ENCODE measurements at places on chromosomes 5 and 9.

DNA sequence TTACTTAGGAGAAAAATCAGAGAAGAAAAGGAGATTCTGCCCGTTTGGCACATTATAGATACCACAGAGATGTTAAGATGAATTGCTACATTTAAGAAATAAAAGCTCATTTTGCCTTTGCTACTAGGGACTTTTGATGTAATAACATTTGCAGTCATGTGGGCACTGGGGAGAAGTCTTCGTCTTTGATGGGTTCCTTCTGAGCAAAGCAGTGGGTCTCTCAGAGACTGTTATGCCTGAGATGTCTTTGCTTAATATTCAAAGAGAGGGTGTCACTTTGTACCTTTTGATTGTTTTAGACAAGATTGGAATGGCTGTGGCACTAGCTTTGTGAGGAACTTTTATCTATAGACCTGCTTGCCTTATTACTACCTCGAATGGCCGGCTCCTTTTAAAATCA, 25.0 kb downstream of the SLC25A25 start:
- no peak for DNase-seq

GRCh38 chr9:92377876-92378275, 26.5 kb downstream of the OGN start:
- DNase-seq = no peak

DNA sequence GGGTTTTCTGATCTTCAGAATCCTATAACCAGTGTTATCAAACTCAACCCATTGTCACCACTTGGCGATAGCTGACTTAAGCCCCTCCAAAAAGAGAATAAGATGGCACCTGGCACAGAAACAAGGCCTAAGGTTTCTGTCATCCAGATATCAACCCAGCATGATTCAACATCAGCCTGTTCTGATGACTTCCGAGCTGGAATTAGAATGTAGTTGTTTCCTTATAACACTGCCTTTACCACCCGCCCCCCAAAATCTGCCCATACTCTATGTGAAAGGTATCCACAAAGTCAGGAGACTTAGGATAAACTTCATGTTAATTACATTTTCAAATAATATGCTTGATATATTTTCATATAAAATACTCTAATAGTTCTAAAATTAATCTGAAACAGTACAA, 5.2 kb downstream of the KLF9 start:
- no peak for DNase-seq

DNA sequence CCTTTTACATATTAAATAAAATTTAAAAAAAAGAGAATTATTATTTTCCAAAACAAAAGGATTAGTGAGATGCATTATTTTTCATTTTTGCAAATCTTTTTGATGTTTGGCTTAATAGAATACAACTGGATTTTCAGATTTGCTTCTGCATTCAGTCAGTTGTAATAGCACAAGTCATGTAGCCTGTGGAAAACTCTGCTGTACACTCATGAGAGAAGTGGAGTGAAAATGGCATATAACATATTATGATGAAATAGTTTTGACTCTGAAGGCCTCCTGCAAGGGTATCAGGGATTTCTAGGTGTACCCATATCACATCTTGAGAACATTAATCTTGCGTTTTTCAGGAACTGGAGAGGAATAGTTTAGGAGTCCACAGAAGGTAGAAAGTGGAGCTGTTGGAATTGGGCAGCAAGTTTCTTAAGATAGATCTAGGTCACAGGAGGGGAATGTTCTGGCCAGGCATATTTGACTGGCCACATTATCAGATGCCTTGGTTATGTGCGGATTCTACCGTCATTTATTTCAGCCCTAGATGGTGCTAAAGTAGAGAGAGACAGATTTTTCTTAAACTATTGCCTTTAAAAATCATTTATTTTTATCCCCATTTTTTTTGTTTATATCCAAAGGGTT, 16.4 kb downstream of the LNPEP start:
- no peak for DNase-seq

- DNase-seq = no peak
Measured at GRCh38 chr5:56206126-56206910, 26.8 kb downstream of the ANKRD55 start.

Measured in NCI-H1694 (cell line).